KBM-7 (cell line): ENCODE measurements at places on chromosomes 7 and 10.
A peak's percentile ranks its signal among the peaks of the same experiment; 100 is the strongest.

DNA sequence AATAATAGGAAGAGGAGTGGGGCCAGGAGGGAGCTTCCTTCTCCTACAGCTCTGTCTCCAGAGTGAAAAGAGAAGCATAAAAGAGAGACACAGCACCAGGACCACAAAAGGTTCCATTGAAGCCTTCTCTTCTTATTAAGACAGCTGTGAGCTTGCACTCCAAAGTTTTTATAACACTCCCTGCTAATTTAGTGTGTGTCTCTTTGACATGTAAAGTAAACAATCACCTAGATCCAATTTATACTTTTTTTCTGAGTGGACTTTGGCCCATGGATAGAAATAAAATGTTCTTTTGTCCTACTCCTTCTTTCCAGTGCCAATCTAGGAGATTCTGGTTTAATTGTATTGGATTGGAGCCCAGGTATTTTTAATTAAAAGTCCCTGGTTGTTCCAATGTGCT is at the start of gene CYP2C8:
Gene CYP2C8 (minus strand): TSS at position 212 of the 400 bp plus-strand sequence. CDS start 95 bp downstream, at position 117.
- no peak for DNase-seq

- DNase-seq: peak; percentile 1
Measured at GRCh38 chr10:62545160-62546066, 171.2 kb downstream of the ZNF365 start.

- no peak for DNase-seq
Measured at GRCh38 chr7:90857603-90858002, 261.5 kb downstream of the CDK14 start.

DNA sequence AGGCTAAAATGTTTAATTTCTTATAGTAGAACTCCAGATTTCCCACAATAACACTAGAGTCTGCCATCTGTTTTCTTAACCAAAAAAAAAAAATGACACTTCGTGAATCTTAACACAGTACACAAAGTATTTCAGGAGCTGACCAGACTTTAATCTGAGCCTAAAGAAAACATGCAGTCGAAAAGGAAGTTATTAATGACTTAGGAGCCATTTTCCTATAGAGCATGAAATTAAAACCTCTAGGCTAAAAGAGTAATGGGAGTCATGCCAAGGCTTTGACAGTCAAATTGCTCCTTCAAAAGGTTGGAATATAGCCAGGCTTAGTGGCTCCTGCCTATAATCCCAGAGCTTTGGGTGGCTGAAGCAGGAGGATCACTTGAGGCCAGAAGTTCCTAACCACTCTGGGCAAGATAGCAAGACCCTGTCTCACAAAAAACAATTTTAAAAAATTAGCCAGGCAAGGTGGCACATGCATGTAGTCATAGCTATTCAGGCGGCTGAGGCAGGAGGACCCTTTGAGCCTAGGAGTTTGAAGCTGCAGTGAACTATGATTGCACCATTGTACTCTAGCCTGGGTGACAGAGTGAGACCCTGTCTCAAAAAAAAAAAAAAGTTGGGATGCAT is 13.6 kb downstream of the MICU1 start:
- DNase-seq: peak; percentile 9

GRCh38 chr10:64468219-64468618 is 947.0 kb downstream of the REEP3 start:
- no peak for DNase-seq

GRCh38 chr7:84136336-84136735 is 58.3 kb downstream of the SEMA3A start:
- DNase-seq: no peak

DNA sequence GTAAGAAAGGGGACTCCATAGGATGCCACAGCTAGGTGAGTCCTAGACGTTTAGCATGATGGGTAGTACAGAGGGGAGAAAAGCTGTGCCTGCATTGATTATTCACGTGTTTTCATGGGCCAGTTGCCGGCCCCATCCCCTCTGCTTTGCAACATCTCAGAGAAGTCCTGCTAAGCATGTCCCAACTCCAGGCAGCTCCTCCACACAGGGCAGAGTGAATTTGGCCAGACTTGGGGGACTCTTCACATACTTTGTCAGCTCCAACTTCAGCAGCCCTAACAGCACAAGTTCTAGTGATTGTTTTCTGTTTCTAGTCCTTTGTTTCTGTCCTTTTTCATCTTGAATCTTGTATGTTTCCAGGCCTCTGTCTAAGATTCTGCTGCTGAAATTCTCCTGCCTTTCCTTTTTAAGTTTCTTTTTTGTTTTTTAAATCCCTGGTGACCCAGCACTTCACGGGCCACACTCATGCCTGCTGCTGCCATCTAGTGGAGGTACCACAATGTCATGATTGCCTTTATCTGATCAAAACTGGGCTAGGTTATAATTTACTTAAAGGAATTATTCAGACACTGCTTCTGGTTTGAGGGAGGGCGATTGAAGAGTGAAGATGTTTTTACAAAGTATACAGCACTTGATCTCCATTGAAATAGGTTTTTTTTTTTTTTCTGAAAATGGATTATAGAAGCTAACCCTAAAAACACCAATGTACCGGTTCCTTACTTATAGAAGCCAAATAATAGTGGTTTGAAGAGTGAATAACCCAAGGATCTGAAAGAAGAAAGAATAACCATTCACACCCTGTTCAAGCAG is 276.9 kb downstream of the CSTF2T start:
- DNase-seq: peak; percentile 46

- no peak for DNase-seq
Measured at GRCh38 chr10:78634835-78635234, 433.9 kb upstream of the ZMIZ1 start.

- DNase-seq: no peak
Measured at GRCh38 chr7:132910657-132911056, 171.2 kb downstream of the CHCHD3 start.

DNA sequence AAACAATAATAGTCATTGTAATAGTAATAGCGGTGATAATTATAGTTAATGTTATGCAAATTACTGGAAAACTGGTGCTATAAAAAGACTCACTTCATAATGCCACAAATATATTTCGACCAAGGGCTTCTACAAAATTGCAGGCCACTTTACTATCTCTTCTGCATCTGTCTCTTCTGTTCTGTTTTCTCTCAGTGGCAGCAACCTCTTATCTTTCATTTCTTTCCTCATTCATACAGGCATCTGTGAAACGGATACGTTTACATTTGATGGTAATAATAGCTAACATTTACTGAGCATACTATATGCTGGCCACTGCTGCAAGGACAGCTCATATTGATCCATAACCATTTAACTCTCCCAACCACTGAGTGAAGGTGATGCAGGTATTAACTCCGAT is 537.4 kb upstream of the PFKP start:
- DNase-seq: no peak

GRCh38 chr10:29881336-29881771 is 178.0 kb downstream of the JCAD start:
- DNase-seq: no peak

GRCh38 chr7:83053965-83054364 is 108.7 kb downstream of the PCLO start:
- no peak for DNase-seq

DNA sequence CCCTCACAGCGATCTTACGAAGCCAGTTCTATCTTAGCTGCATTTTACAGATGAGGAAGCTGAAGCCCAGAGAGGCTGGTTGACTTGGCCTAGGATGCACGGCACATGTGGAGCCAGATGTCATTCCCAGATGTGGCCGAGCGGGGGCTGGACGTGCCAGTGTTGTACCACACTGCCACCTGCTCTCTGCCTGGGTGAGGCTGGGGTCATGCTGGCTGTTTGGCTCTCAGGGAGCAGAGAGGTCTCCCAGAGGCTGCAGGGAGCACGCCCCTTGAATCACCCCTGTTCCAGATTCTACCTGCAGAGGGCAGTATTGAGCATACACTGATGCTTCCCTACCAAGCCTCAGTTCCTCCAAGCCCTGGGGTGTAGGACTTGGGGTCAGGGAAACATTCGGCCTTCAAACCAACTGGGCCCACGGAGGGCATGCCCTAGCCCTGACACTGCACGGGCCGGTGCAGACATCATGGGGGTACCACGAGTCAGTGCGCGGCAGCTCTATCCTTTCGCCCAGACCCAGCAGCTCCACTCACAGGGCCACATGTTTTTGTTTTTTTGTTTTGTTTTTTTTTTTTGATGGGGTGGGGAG is 3.8 kb upstream of the GTF2IRD1 start:
- peak; percentile 83 for DNase-seq

GRCh38 chr10:133353202-133353959 is 4.4 kb downstream of the FUOM start:
- no peak for DNase-seq

GRCh38 chr7:12422554-12423320 is 19.1 kb upstream of the VWDE start:
- no peak for DNase-seq

DNA sequence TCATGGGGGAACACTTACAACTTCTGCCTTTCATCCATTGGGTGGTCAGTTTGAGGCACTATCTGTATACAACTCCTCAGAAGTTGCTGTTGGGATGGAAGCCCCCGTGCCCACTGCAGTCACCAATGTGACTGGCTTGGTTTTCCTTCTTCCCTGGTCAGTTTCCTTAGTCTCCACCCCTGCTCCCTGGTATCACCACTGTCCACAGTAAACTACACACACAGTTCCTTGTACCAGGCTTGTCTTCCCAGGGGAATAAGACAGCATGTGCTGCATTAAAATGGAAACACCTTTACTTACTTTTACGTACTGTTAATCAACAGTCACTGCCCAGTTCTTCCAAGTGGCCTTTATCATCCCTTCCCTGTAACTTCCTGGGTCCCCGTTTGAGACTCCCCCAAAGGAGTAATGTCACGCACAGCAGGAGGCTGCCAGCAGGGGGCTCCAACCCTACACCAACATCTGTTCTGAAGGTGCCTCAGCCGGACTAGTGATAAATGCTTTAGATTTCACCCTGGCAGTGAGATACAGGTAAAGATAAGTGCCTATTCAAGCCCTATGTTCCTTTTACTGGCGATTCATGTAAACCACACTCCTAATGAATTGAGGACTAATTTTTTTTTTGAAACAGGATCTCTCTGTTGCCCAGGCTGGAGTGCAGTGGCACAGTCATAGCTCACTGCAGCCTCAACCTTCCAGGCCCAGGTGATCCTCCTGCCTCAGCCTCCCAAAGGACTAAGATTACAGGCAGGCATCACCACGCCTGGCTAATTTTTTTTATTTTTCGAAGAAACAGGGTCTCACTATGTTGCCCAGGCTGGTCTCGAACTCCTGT is 45.3 kb upstream of the PIK3AP1 start:
- DNase-seq: peak; percentile 63

DNA sequence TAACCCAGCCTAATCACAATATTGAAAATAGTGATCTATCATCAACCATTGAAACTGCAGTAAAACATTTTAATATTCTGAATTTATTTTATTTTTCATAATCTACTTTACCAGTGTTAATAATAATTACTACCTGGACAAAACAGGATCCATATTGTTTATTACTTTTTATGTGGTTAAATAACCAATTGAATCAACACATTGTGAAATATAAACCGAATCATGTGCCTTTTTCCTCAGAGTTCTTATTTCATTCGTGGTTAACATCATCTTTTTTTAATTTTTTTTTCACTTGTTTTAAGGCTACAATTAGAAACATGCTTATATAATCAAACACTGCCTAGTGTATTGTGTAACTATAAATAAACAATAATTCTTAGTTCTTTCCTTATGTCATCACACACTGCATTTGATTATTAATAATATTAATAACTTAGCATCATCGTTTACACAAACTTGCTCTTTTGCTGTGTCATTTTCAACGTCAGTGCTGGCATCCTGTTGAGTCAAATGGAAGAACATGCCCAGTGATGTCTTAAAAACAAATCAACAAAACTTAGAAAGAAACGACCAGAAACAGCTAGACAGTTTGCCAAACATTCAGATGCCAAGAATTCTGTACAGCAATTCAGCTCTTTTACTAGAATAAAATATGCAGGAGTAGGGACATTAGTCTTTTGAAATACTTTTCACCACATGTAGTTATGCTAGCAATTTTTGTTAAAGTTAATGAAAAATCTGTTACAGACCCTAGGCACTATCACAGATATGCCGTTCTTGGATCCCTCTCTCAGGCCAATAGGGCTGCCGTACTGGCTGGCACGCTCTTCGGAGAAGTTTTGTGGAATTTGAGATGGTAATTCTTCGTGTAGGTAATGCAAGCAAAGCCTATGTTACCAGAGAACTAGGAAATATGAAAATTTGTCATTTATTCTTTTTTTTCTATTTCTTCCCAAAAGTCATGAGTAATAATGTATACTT is 330.4 kb upstream of the SEMA3A start:
- DNase-seq: no peak

GRCh38 chr7:2759736-2760097 is 71.7 kb downstream of the AMZ1 start:
- no peak for DNase-seq

DNA sequence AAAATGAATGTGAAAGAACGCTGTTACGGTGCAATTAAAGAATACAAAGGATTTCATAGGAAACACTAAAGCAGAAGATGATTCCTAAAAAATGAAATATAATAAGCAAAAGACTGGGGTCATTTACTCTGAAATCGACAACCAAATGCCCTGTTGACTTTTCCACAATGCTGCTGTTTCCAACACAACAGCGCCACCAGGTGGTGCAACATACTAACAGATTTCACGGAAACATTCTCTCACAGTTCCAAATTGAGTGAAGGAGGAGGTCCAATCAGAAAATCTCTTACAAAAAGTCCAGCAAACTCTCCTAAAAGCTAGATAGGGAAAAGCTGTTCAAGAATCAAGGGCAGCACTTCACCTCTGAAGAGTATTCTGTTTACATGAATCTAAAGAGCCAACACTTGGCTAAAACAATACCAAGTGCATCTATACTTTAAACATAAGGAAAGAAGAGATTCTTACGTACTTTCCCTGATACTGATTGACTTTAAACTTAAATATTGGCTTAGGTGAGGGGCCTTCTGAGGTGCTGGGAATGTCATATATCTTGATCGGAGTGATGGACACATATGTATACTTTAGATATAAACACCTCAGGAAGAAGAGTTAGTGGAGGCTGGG is 55.9 kb downstream of the UPF2 start:
- DNase-seq: peak; percentile 87

- no peak for DNase-seq
Measured at GRCh38 chr7:104045183-104045582, 55.7 kb upstream of the RELN start.

DNA sequence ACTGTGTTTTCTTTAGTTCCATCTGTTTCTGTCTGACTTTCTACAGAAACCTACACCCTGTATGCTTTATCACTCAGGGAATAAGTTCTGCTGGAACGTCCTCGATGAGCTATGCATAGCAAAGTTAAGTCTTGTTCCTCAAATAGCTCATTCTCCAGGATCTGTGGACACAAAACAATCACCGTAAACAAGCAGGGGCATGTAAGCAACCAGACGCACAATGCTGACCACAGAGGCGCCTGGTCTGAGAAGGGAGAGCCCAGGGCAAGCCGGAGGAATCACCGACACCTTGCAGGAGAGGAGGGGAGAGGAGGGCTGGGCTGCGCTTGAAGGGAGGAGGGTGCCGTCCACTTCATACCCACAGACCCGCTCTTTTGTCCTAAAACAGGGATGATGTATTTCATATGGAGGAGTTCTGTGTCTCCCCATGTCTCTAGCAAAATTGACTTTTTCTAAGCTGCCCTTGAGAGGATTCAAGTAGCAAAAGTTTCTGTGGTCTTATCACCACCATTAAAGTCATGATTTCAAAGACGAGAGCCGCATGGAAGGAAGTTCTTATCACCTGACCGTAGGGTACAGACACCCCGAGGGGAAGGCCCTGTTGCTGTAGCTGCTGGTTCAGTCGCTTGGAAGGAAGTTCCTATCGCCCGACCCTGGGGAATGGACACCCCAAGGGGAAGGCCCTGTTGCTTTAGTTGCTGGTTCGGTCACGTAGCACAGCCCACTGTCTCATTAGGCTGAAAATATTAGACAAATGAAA is 14.3 kb downstream of the CALML3 start:
- no peak for DNase-seq

- DNase-seq: no peak
Measured at GRCh38 chr7:34275624-34276023, 370.3 kb downstream of the BMPER start.
